NCI-H82 (cell line): ENCODE measurements at places on chromosomes 7 and 10.
A peak's percentile ranks its signal among the peaks of the same experiment; 100 is the strongest.

GRCh38 chr7:66518151-66518691, 110.5 kb upstream of the KCTD7 start:
- no peak for DNase-seq

DNA sequence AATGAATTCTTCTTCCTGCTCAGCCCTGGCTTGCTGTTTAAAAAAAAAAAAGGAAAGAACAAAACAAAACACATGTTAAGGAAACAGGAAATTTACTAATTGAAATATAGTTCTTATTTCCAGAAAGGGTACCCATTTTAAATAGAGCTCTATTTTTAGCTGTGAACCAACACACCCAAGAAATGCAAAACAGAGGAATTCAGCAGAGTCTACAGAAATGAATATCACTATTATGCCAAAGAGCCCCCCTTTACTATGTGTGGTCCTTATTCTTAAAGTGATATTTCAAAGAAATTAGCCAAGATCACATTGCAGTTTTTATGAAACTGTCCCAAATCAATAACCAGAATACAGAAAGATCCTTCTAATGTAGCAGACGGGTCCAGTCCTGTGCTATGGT, 53.7 kb downstream of the CCDC6 start:
- no peak for DNase-seq

- DNase-seq = no peak
These were observed 191.7 kb upstream of the C7orf33 start for GRCh38 chr7:148398844-148399365.

GRCh38 chr10:122327237-122328206, 47.0 kb upstream of the PLEKHA1 start:
- no peak for DNase-seq

DNA sequence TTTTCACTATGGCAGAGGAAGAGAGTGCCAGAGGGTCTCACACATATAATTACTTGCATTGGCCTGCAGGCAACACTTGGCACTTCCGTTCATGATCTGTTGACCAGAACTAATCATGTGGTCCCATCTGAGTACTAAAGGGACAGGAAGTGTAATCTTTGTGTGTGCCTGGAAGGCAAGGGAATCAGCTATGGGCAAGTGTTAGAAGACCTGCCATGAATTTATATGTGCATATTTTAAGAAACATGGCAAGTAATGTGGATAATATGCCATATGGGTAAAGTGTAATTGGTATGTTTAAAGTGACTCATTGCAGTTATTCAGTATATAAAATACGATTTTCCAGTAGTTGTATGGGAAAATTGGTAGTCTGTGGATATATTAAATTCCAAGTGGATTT, 46.1 kb downstream of the CCSER2 start:
- no peak for DNase-seq

DNA sequence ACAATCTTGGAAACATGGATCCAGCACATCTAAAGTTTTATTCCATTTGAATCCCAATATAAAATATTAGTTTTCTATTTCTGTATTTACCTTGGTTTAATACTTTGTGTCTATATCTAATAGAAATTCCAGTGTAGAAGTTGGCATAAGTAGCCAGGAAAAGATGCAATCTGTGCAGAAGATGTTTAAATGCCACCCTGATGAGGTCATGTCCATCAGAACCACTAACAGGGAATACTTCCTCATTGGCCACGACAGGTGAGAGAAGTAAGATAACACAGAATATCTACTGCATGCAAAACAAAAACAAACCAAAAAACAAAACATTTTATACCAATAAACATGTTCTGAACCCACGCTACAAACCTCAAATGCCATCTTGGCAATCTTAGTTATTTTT, 15.7 kb downstream of the PLEKHS1 start:
- no peak for DNase-seq

GRCh38 chr10:15167411-15168290, 842 bp downstream of the NMT2 start:
- peak; percentile 63 for DNase-seq

DNA sequence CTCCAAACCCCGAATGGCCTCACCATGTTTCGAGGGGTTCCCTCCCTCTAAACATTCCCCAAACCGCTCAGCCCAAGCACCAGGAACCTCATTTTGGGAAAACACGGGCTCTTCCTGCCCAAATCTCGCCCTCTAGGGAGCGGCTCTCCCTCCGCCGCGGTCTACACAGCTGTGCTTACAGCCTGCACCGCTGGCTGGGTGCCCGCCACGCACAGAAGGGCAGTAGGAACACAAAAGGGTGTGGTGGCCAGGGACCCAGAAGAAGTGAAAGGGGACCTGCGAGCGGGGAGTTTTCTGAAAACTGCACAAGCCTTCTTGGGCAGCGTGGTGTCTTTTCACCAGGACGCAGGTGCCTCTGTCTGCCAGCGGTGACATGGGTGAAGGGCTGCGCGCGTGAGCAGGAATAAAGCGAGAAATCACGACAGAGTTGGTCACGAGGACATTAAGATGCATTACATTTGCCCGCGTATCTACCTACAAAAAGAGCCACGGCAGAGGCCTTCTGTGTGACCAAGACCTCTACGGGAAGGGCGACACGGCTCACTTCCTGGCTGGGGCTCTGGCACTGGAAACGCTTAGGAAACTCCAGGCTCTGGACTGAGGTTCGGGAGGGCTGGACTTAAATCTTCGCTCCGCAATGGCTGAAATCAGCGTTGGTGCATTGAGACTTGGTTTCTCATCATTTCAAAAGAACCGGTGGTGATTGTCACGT, 171.7 kb downstream of the LSM5 start:
- no peak for DNase-seq

- DNase-seq = no peak
These were observed 65.3 kb upstream of the SLF2 start for GRCh38 chr10:100847440-100847839.

DNA sequence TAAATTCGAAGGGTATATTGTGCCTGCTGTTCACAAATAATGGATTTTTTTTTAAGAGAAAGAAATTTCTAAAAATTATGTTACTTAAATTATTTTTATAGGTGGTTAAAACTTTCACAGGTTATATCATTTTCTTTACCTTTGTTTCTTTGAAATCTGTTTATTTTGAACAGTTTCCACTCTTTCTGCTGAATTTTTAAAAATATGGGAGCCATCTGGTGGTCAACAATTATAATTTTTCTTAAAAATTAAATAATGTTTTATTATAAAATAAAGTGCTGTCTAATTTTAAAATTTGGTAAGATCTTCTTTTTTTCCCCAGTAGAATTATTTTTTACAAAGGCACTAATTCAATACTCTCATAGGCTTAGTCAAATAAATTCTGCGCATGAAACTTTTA, 263.9 kb downstream of the ETV1 start:
- no peak for DNase-seq

GRCh38 chr10:82037076-82037475, 162.1 kb downstream of the NRG3 start:
- no peak for DNase-seq

DNA sequence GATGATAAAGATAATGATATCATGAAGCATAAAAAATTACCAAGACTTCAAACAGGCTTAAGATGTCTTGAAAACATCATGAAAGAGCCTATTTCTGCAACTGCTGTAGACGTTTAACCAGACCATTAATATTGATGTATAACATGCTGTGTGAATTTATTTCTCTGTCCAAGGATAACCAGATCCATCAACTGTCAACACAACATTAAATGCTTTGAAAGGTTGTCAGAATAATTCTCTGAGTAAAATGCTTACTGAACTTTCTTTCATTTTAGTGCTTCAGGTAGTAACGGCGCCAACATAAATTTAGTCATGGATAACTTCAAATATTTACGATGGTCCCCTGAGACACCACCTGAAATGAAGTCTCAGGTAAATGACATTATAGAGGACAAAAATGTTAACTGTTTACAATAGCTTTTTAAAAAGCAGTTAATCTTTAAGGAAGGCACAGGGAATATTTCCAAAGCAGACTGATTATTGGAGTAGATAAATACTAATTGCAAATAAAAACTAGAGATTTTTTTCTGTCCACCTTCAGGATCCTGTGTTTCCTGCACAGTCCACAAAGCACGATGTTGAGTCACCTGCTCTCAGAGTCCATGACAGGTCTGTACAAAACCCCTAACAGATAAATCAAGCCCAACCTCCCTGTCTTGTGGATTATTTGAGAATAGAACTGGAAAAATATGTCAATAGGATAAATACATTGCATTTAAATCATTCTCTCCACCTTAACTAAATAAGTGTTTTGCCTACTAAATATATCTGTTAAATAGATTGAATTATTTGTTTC, 1213.2 kb downstream of the XPNPEP1 start:
- no peak for DNase-seq

DNA sequence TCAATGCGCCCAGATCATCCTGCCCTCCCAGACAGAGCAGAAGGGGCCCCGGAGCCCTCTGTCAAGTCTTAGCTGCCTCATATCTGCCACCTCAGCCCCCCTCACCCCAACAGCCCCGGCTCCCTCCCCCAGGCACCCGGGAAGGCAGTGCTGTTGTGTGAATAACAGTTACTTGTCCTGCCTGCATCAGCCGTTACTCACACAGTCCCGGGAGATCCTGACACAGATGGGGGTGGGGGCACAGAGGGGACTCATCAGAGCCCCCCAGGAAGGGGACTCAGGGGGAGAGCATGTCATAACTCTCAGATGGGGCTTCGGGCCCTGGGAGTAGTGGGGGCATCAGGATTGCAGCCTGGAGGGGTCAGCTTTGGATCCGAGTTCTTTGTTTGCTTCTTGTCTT, 12.4 kb upstream of the SERPINE1 start:
- no peak for DNase-seq

- no peak for DNase-seq
These were observed 12.6 kb downstream of the CYP51A1 start for GRCh38 chr7:92121681-92122080.
